Caco-2 (cell line): ENCODE measurements at places on chromosomes 3 and 15.
A peak's percentile ranks its signal among the peaks of the same experiment; 100 is the strongest.

GRCh38 chr3:70702132-70702531, 389.7 kb upstream of the MDFIC2 start:
- DNase-seq, result no peak

- no peak for DNase-seq
These were observed 923.1 kb downstream of the TBL1XR1 start for GRCh38 chr3:176274161-176274560.

GRCh38 chr15:31383139-31383538, 56.5 kb downstream of the KLF13 start:
- no peak for DNase-seq

DNA sequence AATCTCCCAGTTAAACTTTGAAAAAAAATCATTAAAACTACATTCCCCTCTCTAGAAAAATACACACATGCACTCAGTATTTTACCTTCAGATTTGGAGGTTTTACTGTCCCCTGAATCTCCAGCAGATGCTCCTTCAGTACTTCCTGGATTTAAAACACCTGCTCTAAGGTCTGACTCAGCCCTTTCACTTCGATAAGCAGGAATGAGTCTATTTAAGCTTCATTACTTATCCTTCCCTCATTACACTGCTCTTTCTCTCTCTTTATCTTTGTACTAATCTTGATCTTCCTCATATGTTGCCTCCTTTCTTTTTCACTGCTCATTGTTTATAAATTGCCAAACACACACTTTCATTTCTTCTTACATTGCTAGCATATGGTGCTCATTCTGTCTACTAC, 443.9 kb downstream of the DIPK2A start:
- no peak for DNase-seq

DNA sequence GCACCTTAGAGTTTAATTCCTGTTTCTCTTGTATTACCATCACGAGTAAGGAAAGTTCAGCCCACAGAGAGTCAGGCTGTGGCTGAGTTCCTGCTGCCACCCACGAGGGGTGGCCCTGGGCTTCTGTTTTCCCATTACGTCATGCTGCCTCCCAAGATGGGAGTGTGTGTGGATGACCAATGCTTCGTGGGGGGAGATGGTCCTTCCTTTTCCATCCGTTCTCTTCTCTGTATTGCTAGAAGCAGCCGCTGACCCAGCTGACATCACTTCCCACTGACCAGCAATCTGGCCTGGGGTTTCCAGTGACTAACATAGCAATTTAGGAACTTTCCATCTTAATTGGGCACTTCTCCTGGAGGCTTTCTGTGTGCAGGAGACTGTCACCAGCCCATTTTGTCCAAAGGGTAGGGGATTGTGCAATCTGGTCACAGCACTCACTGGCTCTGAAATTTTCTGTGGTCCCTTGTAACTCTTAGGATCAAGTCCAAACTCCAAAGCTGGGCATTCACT, 9.3 kb downstream of the IRAK2 start:
- DNase-seq, result no peak

- no peak for DNase-seq
These were observed 33.3 kb downstream of the PLD1 start for GRCh38 chr3:171776839-171777583.

DNA sequence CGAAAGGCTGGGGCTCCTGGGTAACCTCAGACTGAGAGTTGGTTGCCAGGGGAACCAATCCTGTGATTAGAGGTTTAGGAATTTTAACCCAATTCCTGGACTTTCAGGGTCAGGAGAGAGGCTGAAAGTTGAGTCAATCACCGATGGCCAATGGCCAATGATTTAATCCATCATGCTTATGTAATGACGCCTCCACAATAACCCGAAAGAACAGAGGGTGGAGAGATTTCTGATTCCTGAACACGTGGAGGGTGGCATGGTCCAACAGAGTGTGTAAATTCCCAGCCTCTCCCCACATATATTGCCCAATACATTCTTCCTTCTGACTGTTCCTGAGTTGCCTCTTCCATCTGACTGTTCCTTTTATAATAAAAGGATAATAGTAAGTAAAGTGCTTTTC, 137.2 kb upstream of the CBLB start:
- no peak for DNase-seq

GRCh38 chr3:7305561-7305960, 444.6 kb downstream of the GRM7 start:
- no peak for DNase-seq

GRCh38 chr3:138899351-138899991, 47.5 kb downstream of the FOXL2 start:
- no peak for DNase-seq

DNA sequence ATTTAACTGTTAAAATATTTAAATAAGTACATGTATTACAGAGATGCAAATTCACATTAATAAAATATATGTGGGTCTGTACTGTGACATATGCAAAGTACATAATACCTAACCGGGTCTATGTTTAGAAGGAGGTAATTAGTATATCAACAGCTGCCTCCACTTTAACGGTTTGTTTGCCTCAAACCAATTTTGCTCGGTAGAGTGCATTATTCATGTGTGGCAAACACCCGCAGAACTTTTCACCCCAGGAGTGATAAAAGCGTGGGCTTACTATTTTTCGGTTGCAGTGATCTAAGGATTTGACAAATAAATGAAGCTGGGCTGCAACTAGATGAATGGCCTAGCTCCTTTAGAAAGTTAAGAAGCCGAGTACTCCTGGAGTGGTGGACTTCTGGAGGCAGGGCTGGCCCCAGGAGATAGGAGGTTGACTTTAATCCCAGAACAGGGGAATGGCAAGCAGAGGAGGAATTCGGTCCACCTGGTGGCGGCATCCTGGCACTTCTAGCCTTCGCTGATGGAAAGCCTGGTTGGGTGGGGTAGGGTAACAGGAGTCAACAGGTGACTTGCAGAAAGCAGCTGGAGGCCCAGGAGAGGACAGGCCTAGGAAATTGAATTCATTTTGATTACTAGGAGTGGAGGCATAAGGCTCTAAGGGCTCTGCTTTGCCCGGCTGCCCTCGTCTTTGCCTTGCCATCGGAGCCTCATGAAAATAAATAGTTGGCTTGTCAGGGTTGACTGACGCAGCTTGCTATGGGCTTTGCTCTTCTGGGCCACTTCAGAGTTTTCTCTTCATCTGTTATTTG, 2.4 kb downstream of the SLCO3A1 start:
- DNase-seq, result peak; percentile 27

DNA sequence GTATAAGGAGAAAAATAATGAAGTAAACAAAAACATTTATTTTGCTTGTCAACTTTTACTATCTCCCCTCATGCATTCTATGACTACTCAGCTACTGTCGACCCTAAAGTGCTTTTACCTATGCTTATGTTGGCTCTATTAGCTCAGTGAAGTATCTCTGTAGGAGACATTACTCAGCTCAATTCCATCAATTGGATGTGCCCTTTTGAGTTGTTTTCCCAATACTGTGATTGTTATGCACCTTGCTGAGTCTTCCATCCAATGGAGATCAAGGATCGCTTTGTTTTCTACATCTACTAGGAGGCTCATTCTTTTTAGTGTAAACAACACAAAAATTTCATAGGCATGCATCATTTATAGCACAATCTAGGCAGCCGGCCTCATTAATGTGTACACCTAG, 403.8 kb upstream of the ARL6 start:
- no peak for DNase-seq

DNA sequence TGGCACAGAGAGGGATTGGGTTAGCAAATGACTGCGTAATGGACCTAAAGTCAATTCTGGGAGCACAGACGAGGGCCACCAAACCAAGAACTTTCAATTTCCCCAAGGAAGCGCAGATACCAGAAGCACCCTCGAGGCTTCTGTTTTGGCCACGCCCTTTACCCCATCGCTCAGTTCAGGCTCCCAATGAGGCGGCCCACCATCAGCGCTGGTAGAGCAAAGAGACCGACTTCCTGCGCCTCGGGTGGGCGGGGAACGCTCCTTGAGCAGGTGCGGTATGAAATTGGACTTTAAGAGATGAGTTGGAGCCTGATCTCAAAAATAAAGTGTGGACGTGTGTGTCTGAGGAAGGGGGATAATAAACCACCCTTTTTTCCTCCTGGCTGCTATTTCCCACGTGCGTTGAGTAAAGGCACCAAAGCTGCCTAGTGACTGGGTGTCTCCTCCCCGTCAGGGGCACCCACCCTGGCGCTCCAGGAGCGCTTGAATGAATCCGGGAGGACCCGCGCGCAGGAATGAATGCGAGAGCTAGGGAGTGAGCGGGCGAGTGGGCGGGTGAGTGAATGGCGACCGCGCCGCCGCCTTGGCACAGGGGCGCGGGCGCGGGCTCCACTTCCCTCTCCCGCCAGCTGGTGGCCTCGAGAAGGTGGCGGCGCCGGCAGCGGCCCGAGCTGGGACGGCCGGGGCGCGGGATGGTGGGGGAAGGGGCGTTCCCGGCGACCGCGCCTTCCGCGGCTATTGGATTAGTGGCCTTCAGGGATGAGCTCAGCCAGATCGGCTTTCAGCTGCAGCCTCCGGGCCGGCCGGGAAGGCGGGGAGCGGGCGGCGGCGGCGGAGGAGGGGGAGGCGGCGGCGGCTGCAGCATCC, at the start of gene SPSB4:
Gene SPSB4, plus strand, starts transcription at position 772 of the 867 bp plus-strand sequence. CDS start 14,758 bp downstream, outside the sequence.
- no peak for DNase-seq

GRCh38 chr15:40451527-40452158, 10.9 kb downstream of the BAHD1 start:
- no peak for DNase-seq

DNA sequence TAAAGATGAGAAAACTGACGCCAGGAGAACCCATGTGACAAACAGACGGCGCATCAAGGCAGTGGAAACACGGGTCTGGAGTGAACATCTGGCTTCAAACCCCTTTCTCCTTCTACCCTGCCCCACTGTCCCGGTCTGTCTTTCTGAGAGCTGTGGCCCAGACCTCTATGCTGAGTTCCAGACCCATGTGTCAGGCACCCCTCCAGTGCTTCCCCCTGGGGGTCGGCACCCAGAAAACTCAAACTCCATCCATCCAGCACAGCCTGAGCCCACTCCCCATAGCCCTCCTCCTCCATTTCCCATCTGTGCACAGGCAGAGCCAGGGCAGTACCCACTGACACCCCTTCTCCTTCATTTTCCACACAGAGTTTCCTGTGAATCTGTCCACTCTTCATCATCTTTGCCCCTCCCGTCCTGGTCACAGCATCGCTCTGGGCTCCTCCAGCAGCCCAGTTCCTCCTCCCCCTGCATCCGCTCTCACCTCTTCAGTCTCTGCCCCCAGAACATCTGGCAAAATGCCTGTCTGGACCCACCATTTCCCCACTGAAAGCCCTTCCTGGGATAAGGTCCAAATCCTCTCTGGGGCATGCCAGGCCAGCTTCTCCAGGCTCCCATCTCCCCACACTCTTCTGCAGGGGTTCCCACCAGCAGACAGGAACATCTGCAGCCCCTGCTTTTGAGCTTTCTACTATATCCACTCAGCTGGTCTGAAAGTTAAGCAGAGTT, 2.9 kb downstream of the FAM240A start:
- DNase-seq, result no peak

- DNase-seq, result no peak
These were observed 323.5 kb upstream of the ROPN1 start for GRCh38 chr3:124315215-124316033.
